Activated CD8-positive, alpha-beta T cell treated with anti-CD3 and anti-CD28 coated beads for 36 hours (primary cell): ENCODE measurements at places on chromosomes 2 and 18. TPM values are rescaled to one million over a fixed set of nuclear protein-coding genes. Genes with fewer than 3 reads are reported as not detected.
A peak's percentile ranks its signal among the peaks of the same experiment; 100 is the strongest.

DNA sequence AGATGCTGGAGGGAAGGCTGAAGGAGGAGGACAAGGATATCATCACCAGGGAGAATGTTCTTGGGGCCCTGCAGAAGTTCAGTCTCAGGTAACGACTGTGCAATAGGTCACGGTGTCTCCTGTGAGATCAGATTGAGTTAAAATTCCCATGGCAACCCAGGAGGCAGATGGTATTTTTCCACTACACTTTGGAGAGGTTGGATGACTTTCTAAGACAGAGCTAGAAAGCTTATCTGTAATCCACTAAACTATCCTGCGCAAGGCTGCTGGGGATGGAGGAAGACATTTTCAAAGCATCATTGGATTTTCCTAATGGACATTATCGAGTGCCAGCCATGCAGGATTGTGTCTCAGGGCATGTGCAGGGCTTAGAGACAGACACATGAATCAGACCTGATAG is 74.6 kb downstream of the ARMC9 start:
- no peak for DNase-seq

GRCh38 chr18:23526501-23527063 is 23.3 kb downstream of the RMC1 start:
- DNase-seq: no peak

DNA sequence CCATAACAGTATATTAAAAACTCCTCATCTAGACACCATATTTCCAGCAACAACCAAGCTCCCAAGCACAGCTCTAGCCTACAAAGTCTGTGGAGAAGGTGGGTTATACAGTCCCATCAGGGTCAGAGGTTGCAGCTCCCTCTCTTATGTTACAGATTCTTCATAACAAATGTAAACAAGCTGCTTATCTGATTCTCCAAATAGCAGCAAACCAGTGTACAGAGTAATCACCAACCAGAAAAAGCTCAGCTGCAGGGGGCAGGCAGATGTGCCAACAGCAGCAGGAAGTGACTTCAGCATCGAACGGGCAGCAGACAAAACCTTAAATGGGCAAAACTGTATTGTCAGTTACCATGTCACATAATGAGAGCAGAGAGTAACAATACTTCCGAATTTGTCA is 52.9 kb upstream of the NABP1 start:
- DNase-seq: peak; percentile 55

GRCh38 chr2:219245899-219246230 is 586 bp downstream of the STK16 start:
- peak; percentile 30 for DNase-seq

GRCh38 chr18:67590571-67591141 is 74.1 kb upstream of the DSEL start:
- DNase-seq: no peak

DNA sequence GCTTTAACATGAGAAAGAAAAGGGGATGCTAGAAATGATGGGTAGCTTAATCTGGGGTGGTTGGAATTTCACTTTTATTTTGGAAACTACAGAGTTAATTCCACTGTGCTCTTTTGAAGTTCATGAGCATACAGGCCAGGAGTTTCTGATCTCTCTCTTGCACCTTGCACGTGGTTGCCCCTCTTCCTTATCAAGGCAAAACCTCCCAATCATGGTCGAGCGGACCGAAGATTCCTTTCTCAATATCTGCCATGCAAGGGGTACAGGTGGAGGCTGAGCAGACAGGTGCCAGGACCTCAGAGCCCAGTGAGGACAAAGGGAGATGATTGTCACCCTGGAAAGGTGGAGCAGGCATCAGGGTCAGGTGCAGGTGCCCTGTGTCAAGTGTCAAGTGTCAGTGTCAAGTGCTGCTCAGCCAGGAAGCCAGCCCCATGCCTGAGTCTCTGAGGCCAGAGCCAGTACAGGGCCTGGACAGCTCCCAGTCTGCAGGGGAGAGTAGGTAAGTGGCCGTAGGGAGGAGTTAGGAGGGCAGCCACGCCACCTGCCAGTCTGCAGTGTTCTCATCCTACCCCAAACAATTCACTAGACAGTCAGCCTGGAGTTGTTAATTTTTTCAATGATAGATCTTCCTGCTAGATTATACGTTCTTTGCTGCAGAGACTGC is 42.2 kb downstream of the LPIN1 start:
- DNase-seq: no peak

DNA sequence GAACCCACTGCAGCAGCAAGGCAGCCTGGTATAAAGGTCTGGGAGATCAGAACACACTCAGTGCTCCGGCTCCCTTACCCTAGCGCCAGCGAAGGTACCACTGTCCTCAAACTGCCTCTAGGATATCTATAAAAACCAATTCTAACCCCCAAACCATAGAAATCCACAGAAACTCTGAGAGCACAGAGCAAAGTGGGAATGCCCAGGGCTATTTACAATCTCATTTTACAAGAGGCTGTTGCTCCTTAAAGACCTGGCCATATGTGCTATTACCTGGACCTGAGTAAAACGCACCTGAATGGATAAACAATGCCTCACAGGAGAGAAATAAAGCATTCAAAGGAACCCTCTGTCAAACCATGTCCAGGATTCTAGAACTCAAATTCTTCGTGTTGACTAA is 4.3 kb downstream of the STK39 start:
- no peak for DNase-seq

DNA sequence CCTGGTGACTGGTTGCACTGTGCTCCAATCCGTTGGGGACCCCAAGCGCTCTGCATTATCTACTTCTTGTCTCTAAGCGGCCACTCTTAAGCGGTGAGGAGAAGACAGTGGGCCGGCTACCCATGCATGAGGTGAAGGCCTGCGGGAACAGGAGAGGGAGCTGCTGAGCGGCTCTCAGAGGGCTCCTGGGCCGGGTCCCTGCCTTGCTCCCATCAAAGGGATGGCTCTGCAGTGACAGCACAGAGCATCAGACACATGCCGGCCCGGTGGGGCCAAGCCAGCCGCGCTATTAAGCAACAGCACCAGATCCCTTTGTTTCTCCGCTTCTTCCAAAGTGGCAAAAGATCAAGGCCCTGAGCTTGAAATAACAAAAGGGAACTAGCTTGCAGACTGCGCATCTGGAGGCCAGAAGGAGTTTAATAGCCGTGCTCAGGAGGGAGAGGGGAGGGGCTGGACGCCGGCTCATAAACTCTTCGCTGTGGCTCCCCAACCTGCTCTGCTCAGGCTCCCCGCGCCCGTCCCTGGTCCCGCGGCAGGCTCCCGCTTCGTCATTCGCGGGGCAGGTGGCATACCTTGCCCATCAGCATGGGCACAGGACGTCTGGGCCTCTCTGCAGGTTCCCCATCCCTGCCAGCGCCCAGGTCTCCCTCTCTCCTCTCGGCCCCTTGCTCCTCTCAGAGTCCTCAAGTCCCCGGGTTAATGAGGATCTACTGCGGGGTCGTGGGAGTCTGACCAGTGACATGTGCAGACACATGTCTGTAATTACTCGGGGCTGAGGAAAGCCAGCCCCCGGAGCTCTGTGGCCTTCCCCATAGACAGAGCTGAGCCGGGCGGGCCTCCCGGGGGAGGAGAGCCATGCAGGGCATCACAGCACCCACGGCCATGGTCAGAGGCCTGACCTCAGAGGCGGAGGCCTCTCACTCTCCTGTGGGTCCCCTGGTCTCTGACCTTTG is 96.7 kb downstream of the ASB1 start:
- no peak for DNase-seq

DNA sequence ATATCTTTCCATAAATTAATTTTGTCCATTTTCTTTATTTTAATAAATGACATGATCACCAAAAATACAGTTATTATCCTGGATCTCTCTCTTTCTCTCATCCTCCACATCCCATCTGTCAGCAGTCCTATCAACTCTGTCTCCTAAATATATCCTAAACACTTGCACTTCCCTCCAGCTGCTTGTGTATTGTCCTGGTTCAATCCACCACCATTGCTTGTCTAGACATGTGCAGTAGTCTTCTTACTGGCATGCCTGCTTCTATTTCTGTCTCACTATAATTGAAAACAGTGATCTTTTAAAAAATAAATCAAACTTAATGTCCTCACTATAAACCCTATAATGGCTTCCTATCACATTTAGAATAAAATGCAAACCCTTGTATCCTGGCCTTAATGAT is 2168.6 kb upstream of the PIK3C3 start:
- DNase-seq: no peak

The PRKAG3 gene
- total RNA-seq: not detected

The EMILIN1 gene
- total RNA-seq: 0.63 TPM

The ATP8B1 gene
- 0.38 TPM for total RNA-seq

The TUBA4B gene
- total RNA-seq: not detected

The BOLL gene
- total RNA-seq: not detected
